Spinal cord (tissue), 10 donors: ENCODE measurements at places on chromosomes 2 and 18. TPM values are rescaled to one million over a fixed set of nuclear protein-coding genes. Genes with fewer than 3 reads are reported as not detected.
A peak's percentile ranks its signal among the peaks of the same experiment; 100 is the strongest.

Gene FBXO41
- 20.1 TPM for total RNA-seq

Gene CHRNA1
- total RNA-seq, result 0.20 TPM

Gene SERPINB2
- 0.69 TPM for total RNA-seq

Gene TAF4B
- 4.9 TPM for total RNA-seq

Gene CETN1
- not detected for total RNA-seq

Gene SERPINB7
- total RNA-seq, result not detected

Gene BUB1
- total RNA-seq, result 15.6 TPM

Gene TDRD15
- 0.20 TPM for total RNA-seq

Gene FAM237A
- not detected for total RNA-seq

Gene LOXL3
- total RNA-seq, result 18.2 TPM

Gene CRACDL
- total RNA-seq, result 2.1 TPM

Gene NEURL3
- 0.28 TPM for total RNA-seq

Gene TMEM37
- total RNA-seq, result 3.4 TPM

GRCh38 chr2:46580416-46580815 lies 101.1 kb downstream of the TMEM247 start:
- DNase-seq, result no peak

DNA sequence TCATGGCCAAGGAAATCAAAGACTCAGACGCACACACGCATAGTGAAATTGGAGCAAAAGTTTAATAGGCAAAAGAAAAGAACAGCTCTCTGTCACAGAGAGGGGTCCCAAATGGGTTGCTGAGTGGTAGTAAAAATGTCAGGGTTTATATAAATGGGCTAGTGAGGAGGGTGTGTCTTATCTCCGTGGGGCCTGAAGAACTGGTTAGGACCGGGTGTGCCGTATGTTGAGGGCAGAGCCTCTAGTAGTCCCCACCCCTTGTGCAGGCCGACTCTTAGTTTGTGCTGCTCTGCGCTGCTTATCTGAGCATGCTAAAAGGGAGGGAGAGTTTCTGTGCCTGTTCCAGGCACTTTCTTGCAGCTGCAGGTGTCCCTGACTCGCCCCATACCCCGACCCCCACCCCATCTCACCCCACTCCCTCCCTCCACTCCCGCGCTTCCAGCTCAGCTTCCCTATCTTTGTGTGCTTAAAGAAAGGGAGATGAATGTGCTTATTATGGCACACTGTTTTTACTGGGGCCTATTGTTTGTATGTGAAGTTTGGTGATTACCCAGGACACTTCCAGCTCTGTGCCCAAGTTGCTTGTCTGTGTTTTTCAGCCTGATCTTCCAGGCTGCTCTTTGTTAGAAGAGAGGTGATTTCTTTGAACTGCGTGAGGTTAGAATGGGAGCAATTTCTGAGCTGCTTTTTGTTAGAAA lies 167.4 kb downstream of the SPAG16 start:
- DNase-seq, result no peak

GRCh38 chr2:176128172-176128981 lies 1.1 kb upstream of the HOXD8 start:
- peak; percentile 74 for DNase-seq

DNA sequence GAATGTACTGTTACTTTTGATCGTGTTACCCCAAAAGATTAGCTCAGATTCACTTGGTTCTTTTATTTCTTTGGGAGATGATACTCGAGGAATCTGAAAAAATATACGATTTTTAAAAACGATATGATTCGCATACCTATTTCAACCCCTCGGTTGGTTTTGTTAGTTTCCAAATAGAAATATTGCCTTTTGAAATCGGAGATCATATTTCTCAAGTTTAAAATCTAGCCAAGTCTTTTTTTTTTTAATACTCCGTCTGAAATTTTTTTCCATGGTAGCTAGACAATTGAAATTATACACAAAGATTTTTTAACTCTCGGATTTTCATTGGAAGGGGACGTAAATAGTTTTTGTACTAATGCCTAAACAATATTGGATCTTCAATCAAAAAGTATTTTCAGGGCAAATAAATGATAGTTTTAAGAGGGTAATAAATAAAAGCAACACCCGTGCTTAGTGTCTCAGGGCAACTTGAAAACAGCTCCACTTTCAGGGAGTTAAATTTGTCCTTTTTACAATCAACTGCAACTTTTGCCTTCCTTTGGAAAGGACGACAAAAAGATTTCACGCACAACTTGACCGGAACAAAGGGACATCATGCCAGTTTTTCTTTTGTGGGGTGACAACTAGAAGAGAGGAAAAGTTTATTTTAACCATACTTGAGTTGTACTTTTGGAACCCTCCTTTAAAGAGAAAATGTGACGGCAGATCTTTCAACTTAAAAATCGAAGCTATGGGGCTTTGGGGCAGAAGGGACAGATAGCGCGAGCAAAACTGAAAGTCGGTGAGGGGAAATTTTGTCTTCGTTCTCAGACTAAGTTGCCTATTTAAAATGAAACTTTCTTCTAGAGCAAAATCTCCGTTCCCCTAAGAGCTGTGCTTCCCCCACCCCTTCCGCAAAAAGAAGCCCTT lies 5.8 kb upstream of the ONECUT2 start:
- no peak for DNase-seq

- no peak for DNase-seq
Observed at GRCh38 chr2:18413676-18414396, 146.6 kb downstream of the RDH14 start.

- DNase-seq, result no peak
Observed at GRCh38 chr2:239329972-239330572, 70.7 kb downstream of the HDAC4 start.

- no peak for DNase-seq
Observed at GRCh38 chr2:85623991-85624390, 8.0 kb downstream of the USP39 start.

GRCh38 chr2:181991171-181991885 lies 5.7 kb downstream of the PPP1R1C start:
- no peak for DNase-seq

DNA sequence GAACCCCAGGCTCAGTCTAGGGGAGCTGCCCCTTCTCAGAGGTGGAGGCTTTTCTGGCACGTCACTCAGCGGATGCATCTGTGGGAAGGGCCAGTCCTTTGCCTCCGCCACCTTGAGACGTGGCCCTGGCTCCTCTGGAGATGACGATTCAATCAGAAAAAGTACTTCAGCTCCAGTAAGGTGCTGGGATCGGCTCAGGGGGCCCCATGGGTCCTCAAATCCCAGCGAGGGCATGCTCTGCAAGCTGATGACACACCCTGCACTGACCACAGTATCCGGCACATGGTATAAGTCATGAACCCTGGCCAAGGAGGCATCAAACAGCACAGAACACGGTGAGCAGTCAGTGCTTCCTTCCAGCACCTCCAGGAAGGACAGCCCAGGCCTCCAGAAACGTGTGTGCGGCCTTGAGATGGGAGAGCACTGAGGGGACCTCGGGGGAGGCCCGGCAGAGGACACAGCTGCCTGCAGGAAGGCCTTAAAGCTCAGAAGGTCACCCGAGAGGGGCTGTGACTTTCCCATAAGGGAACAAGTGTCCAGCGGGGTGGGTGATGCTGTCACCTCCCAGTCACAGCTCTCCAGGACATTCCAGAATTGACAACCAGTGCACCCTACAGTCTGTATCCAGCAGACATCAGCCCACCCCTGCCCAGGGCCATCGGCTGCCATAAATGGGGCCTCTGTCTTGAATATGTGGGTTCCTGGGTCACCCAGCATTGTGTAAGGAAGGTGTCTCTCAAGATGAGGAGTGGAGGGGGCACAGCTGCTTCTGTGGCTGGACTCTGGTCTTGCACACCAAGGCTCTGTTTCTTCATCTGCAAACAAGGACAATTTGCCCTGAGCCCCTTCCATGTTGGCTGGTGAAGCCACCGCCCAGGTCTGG lies 205.8 kb downstream of the NDUFA10 start:
- no peak for DNase-seq

DNA sequence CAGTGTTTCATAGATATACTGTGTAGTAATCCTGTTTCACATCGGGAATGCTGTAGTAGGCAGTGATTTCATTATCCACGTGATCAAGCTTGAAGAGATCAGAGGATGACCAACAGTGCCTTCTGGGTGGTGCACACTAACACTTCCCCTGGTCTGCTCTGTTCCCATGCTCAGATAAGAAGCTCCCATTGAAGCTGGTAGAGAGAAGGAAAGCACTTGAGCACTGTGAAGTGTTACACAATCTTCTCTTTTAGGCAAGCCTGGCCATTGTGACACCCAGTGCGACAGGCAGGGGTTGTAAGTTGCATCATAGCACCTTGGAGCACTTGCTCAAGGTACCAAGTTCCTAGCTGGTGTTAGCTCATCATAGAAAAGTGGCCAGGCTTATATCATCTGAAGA lies 30.6 kb upstream of the GPD2 start:
- DNase-seq, result no peak

GRCh38 chr2:186991766-186992417 lies 142.9 kb upstream of the ZSWIM2 start:
- peak; percentile 42 for DNase-seq

- no peak for DNase-seq
Observed at GRCh38 chr18:2108591-2108990, 462.7 kb downstream of the METTL4 start.

DNA sequence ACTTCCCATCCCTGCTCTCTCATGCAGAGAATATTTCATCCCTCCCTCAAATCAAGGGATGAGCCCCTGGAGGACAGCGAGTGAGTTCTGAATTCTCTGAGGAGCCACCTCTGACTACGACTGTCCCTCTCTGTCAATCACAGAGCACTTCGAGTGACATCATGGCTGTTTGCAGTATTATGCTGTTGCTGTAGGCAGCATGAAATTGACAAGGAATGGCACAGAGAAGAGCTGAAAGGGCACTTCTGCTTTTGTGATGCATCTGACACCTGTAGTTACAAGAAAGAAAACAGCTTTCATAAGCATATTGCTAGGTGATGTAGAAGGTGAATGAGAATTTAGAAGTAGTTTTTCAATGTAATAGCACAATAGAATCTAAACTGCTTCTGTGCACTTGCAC lies 166.9 kb downstream of the ARHGAP15 start:
- no peak for DNase-seq

DNA sequence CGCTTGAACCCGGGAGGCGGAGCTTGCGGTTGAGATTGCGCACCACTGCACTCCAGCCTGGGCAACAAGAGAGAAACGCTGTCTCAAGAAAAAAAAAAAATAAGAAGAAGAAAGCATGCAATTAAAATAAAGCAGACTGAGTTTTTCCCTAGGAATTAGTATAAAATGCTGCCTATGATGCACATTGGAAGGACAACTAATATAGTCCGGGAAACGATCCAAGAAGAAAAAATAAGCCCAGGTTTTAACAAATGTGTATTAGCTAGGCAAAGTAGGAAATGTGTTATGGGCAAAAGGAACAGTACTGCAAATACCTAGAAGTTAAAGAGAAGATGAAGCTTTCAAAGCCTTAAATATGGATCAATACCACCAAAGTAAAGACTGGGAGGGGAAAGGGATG lies 64.0 kb downstream of the SPIRE1 start:
- no peak for DNase-seq

DNA sequence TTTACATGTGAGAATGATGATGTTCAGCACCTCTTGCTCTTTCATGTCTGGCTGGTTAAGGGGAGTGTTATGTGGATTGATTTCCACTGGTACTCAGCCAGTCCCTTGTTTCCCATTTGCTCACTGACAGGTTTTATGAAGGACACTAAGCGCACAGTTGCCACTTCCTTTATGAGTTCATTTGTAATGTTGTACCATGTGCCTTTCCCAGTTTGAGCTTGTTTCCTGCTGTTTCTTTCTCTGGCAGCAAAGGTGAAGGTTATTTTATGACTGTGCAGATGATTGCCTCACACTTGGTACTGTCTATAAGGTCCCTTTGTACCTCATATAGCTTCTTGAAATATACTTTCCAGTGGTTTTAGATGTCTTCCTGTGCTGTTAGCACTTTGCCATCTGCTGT lies 1700.5 kb upstream of the TMEFF2 start:
- DNase-seq, result no peak

DNA sequence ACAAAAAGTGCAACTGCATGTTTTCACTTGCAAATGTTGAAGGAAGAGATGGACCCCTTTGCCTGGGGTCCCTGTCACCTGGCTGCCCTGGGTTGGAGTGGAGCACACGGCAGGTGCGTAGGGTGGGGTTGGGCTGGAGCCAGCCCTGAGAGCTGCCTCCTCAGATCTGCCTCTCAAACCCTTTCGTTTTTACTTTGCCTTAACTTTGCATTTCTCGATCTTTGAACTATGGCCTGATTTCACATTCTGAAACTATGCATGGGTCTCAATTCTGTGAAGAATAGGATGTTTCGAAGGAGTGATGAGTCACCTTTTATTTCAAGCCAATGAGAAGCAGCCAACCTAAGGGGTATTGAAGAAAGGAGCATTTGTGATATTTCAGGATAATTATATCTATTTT lies 132.8 kb downstream of the ACOXL start:
- no peak for DNase-seq

GRCh38 chr2:14256890-14257289 lies 375.6 kb upstream of the LRATD1 start:
- DNase-seq, result no peak

DNA sequence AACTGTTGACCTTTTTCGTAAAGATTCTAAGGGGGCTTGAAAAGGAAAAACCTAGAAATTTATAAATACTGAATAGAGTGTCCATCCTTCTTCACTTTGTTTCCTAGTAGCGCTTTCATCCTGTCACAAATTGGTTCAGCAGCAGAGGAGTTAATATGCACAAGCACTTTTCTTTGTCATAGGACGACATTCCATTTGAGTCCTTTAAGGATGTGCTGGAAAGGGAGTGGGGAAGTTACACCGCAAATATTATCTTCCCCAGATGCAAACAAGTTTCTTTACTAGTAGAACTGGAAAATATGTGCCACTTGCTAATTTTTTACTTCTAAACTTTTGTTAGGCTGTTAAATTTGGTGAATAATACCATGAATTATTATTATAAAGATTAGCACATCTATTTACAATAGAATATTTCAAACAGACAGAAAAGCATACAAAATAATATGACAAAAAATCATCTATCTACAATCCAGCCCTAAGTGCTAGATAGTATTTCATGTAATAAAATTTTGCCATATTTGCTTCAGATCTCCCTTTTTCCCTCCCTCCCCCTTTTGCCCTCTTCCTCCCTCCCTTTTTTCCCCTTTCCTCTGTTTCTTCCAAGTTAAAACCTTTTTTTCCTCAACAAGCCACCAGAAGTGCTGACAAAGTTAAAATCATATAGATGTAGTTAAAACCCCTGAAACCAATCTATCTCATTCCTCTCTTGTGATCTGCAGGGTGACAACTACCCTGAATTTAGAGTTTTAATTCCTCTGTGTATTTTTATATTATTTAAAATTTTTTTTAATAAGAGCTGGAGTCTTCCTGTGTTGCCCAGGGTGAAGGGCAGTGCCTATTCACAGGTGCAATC lies 50.5 kb upstream of the MAP4K3 start:
- no peak for DNase-seq

GRCh38 chr2:203719456-203720410 lies 13.3 kb downstream of the CD28 start:
- DNase-seq, result no peak
